Activated CD4-positive, alpha-beta T cell treated with anti-CD3 and anti-CD28 coated beads for 36 hours (primary cell): ENCODE measurements at places on chromosomes 7 and 10. TPM values are rescaled to one million over a fixed set of nuclear protein-coding genes. Genes with fewer than 3 reads are reported as not detected.

The GPR15LG gene
- total RNA-seq: not detected

The JCAD gene
- total RNA-seq: not detected

The ABCF2 gene
- total RNA-seq: 49.0 TPM

GRCh38 chr7:149085866-149086265, 4.7 kb downstream of the ZNF786 start:
- no peak for DNase-seq
- H3K27me3 ChIP-seq: no peaks in the 10 kb centered on the region
- no peak overlapping the region for H3K4me3 ChIP-seq
- peaks cover 16% of the 10 kb centered on the region for H3K4me1 ChIP-seq
- H3K36me3 ChIP-seq: peaks cover 23% of the 10 kb centered on the region
- H3K27ac ChIP-seq: no peak overlapping the region

DNA sequence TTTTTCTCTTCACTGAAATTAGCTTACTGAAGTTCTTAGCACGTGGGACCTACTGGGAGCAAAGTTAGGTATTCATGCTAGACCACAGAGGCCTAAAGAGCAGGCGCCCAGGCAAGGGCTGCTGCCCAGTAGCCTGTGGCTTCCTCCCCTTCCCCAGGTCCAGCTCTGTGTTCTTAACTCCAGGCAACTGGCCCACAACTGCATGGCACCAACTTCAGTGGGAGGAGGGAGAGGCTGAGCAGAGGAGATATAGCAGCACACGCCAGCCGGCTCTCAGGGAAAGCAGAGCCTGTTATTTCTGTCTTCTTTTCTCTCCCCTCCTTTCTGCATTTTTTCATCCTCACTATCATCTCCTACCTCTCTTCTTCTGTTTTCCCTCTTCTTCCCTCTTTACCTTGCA, 67.4 kb downstream of the PCGF5 start:
- no peaks in the 10 kb centered on the region for H3K27me3 ChIP-seq
- H3K4me1 ChIP-seq: no peaks in the 10 kb centered on the region
- no peak for DNase-seq
- no peak overlapping the region for H3K27ac ChIP-seq
- no peaks in the 10 kb centered on the region for H3K36me3 ChIP-seq

- DNase-seq: no peak
- no peaks in the 10 kb centered on the region for H3K36me3 ChIP-seq
- no peak overlapping the region for H3K4me3 ChIP-seq
- H3K27ac ChIP-seq: no peak overlapping the region
- no peaks in the 10 kb centered on the region for H3K4me1 ChIP-seq
These were observed 128.5 kb upstream of the TNS3 start for GRCh38 chr7:47710201-47710935.

GRCh38 chr10:6711408-6711841, 131.3 kb upstream of the PRKCQ start:
- no peaks in the 10 kb centered on the region for H3K36me3 ChIP-seq
- DNase-seq: no peak

DNA sequence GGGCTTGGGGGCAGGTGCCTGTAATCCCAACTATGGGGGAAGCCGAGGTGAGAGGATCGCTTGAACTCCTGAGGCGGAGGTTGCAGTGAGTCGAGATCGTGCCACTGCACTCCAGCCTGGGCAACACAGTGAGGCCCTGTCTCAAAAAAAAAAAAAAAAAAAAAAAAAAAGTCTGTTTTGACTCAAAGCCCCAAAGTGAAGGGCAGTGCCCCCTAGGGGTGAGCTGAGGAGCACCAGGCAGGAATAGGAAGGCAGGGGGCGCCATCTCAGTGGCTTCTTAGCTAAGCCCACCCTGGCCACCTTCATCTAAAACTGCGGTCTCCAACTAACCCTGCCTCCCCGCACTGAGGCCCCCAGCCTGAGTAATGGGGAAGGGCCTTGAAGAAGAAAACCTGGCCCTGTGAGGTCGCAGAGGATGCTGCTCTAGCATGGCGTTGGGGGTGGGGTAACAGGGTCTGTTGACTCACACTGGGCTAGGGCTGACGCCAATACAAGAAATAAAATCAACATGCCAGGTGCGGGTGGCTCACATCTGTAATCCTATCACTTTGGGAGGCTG, 9.8 kb downstream of the PODXL start:
- peaks cover 4% of the 10 kb centered on the region for H3K27me3 ChIP-seq
- no peaks in the 10 kb centered on the region for H3K4me1 ChIP-seq
- H3K27ac ChIP-seq: no peak overlapping the region
- no peak overlapping the region for H3K4me3 ChIP-seq

GRCh38 chr10:46546591-46547540, 9.6 kb downstream of the GPRIN2 start:
- H3K27ac ChIP-seq: no peak overlapping the region
- H3K36me3 ChIP-seq: no peaks in the 10 kb centered on the region
- DNase-seq: no peak
- H3K4me3 ChIP-seq: no peak overlapping the region

DNA sequence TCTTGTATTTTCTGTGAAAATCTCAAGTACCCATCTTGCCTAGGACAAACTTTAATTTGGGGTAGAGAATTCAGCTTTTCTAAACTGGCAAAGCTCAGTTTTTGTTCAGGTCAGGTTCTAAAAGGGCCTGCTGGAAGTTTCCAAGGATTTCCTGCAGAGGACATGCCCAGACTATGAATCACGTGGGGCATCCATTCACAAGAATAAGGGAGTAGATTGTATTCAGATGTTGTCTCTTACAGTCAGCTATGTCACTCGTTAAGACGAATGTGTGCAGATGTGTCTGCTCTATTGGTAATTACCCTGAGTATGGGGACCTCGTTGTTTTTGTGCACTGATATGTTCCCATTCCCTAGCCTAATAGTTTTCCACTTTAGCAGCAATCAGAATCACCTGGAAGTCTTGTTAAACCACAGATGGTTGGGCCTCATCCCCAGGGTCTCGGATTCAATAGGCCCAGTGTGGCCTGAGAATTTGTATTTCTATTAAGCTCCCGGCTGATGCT, 81.0 kb upstream of the ITPRID1 start:
- no peak for DNase-seq
- no peak overlapping the region for H3K4me3 ChIP-seq
- no peaks in the 10 kb centered on the region for H3K4me1 ChIP-seq
- H3K27ac ChIP-seq: no peak overlapping the region
- peaks cover under 1% of the 10 kb centered on the region for H3K27me3 ChIP-seq

GRCh38 chr10:80459047-80459865, 5.1 kb downstream of the TSPAN14 start:
- peak overlapping the region; percentile 99 for H3K4me3 ChIP-seq
- H3K36me3 ChIP-seq: peaks cover 26% of the 10 kb centered on the region
- no peaks in the 10 kb centered on the region for H3K27me3 ChIP-seq
